ENCODE measurements at places on chromosomes 1 and 21. TPM values are rescaled to one million over a fixed set of nuclear protein-coding genes. Genes with fewer than 3 reads are reported as not detected.
A peak's percentile ranks its signal among the peaks of the same experiment; 100 is the strongest.

The TESK2 gene
- total RNA-seq: 16.5 TPM

The OR2T35 gene
- not detected for total RNA-seq

The CD1B gene
- not detected for total RNA-seq

DNA sequence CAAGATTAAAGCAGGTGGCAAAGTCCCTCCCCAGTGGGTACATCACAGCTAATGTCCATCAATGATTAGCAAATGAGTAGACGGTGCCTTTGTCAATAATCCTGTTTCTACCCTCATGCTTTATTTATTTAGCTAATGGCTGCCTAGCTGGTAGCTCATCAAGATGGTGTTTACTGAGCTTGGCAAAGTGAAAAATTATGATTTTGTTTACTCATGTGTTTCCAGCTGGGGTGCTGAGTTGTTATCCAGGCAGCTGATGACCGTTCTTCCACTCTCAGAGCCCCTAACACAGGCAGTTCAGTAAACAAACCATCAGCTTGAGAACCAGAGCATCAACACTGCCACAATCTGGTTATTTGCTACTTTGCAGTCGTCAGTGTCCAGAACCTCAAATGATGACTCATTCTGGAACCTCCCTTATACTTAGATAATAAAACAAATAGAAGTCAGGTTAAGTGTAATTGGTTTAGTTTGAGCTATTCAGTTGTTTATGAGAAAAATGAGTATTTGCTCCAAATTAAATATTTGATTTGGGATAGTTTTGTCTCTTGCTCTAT is 163.9 kb downstream of the ST6GALNAC5 start:
- DNase-seq: no peak

DNA sequence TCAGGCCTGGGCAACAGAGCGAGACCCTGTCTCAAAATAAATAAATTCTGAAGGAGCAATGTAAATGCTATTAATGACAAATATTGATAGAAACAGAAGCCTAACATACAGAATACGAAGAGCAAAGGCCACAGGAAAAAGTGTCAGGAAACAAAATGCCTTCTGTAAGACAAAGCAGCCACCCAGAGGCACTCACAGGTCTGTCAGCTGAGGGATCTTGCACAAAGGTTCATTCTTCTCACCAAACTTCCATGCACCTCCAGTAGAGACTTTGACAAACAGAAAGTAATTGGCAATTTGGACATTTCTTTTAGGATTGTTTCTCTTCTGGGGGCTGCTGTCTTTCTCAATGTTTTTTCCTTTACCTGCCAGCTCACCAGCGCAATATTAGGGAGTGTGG is 1.2 kb upstream of the ALDH9A1 start:
- DNase-seq: no peak

DNA sequence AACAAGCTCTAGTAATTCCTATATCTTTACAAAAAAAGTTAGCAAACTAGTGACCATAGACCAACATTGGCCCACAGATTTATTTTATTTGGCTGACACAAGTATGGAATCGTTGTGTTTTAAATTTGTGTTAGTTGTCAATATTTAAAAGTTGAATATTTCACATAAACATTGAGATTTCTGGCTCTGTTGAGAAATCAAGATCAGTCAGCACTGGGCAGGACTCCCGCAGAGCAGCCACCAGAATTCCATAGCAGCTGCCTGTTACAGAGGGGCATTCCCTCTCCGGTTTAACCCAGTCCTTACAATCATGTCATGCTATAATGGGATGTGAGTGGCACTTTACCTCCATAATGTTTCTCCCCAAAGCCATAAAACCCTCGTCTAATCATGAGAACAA is 79.2 kb upstream of the NRIP1 start:
- DNase-seq: no peak

DNA sequence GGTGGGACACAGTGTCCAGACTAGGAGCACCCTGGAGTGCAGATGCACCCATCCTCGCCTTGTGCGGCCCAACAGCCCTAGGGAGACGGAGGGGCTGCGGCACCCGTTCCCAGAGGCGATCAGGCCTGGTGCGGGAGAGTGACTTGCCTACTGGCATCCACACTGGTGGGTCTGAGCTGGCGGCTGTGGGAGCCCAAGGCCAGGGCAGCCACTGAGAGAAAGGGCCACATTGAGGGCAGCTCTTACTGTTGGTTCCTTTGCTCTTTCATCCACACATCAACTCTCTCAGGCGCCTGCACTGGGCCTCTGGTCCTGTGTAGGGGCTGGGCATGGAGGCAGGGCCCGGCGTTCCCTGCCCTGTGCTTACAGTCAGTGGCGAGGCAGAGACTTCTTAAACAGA is 8.6 kb downstream of the PODN start:
- DNase-seq: peak; percentile 43

GRCh38 chr1:202266061-202266765 is 72.6 kb downstream of the LGR6 start:
- no peak for DNase-seq

DNA sequence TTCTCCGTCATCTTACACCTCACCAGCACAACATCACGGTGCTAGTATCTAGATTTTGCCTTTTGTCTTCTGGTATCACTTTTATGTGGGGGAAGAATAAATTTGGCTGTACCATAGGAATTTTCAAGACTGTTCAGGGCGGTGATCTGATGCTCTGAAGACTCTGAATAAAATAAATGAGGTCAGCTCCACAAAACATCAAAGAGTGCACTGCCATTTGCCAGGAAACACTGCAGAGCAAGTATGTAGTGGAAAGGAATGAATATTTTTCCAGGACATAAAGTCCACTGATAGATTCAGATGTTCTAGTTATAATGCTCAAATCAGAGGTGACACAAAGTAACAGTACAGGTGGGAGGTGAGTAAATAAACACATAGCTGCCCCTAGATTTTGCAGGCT is 56.3 kb downstream of the ZP4 start:
- DNase-seq: no peak

DNA sequence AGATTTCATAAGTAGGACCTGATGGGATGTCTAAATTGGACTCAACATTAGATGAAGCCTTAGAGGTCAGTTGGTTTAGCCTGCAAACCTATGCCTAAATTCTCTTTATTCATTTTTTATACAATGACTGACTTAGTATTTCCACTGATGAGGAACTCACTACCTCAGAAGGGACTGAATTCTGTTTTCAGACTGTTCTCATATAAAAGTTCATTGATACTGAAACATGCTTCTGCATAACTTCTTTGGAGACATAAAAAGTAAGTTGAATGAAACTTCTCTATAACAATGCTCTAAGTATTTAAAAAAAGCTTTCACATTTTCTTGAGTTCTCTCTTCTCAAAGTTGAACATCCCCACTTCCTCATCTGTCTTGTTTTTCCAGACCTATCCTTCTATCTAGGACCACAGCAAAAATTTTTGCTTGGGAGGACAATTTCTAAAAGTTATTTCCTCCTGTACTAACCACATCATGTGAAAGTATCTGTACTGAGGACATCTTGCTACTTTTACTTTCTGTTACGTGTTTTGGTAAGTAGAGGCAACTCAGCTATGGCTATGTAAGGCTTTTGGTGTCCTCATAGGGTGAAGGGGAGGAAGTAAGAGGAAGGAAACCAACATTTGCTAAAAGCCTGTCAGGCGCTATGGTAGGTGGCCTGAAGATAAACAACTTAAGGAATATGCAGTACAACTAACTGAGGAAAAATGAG is 64.1 kb downstream of the USP24 start:
- DNase-seq: no peak

- no peak for DNase-seq
Observed at GRCh38 chr1:67890857-67891256, 57.6 kb upstream of the GNG12 start.

DNA sequence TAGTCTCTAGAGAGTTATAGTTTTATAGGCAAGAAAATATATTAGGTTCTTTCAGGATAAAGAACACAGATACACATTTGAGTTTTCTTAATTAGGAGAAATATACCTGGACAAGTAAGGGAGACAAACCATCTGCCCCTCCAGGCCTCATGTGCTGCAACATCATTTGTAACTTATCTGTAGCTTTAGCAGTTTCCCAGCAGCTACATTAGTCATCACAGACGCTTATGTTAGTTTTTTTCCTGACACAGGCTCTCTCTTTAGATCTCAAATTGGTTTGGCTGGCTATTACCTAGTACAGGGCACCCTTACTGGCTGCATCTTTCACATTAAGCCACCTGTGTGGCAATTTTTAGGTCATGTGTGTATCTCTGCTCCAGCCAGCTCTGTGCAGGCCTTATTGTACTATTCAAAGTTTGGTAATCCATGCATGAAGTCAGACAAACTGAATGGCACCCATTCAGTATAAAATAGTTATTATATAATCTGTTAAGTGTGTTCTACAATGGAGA is 25.9 kb downstream of the GNPAT start:
- no peak for DNase-seq

Measured in Peyer's patch (tissue), 4 donors.